ENCODE measurements at places on chromosomes 2 and 18.

DNA sequence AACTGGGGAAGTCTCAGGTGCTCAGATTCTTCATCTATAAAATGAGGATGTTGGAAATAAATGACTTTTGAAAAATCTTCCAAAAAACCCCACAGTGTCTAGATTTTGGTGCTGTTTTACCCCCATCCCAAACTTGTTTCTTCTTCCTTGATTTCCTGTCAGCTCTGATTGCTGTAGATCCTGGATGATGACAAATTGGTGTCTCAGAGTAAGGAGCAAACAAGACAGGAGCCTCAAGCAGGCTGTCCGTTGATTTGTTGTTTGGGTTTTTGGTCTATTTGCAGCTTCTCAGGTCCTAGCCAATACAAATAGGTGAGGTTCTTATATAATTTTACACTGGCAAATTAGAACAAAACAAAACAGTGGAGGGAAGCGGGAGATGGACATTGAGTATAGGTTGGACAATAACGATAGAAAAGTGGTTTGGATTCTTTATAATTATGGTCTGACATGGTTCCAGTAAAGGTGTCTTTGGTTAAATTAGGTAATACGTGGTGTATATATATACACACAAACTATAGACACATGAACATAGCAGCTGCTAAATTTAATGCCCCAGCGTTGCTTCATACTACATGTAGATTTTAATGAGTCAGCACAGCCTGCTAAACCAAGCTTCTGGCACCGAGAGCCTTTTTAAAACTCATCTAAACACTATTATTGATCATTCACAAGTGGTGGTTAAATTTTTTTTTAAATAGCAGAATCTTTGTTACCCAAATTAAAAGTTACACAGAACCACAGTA, 142.5 kb downstream of the FMNL2 start:
- no peak for DNase-seq

GRCh38 chr2:187206471-187206870, 241.6 kb downstream of the CALCRL start:
- no peak for DNase-seq

GRCh38 chr2:168441214-168441872, 14.7 kb upstream of the CERS6 start:
- DNase-seq = no peak

DNA sequence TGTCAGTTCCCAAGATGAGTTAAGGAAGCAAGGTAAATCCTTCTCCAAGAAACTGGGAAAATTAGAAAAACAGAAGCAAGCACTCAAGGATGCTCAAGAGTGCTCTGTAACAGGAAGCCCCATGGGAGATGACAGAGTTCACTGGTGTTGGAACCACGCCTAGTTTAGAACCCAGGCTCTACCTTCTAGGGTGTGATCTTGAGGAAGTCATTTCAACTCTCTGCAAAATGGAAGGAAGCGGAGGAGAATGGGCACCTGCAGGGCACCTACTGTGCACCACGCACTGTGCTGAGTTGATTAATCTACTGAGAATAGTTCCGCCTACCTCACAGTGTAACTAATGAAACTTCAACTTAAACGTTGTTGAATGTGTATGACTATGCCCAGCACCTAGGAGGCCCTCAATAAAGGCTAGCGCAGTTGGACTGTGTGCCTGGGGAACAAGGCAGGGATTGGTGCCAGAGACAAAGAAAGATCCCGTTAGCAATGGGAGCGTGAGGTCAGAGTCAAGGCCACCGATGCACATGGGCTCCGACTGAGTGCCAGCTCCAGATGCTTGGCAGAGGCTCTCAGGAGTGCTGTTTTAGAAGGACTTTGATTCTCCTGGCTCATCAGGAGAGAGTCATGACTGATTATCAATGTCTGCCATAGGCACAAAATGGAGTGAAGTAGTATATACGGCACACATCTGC, 93.7 kb downstream of the MAPK4 start:
- no peak for DNase-seq

DNA sequence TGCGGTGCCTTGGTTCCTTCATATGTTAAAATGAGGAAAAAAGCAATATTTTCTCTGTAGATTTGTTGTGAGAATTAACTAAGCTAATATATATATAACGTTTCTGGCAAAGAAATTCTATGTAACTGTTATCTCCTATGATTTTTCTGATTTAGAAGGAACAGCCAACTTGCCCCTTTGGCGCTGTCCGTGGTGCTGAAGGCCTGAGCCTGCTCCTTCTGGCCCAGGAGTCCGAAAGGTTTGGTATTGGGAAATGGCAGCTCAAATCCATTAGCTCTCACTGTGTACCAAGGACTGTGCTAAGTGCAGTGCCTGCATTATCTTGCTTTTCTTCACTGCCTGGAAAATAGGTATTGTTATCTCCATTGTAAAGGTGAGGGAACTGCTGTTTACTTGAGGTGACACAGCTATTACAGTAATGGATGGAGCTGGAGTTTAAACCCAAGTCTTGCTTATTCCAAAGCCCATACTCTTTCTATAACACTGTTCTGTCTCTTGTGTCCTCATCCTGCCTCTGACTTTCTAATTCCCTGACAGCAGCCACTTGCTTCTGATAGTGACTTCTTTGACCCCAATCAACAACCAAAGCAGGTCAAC, 52.2 kb downstream of the C1QL2 start:
- peak; percentile 5 for DNase-seq

GRCh38 chr2:183812091-183812490, 687.8 kb downstream of the NUP35 start:
- DNase-seq = no peak

DNA sequence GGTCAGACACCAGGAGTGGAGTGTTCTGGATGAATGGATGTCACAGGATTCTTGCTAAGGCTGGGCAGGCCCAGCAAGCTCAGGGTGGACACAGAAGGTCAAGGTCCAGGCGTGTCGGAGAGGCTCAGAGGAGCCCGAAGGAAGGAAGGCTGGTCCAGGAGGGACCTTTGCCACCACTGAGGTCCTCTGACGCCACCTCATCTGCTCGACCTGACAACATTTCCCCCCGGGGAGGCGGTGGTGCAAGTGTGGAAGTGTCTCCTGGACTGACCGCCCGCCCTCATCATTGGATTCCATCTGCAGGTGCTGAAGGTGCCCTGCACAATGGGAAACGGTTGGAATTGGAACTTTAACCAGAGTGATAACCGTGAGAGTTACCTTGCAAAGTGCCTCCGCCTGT, 124.6 kb downstream of the RTP5 start:
- no peak for DNase-seq

GRCh38 chr2:211673133-211673905, 865.3 kb downstream of the ERBB4 start:
- DNase-seq = no peak

- DNase-seq = no peak
Measured at GRCh38 chr2:210445116-210445707, 31.3 kb downstream of the LANCL1 start.

DNA sequence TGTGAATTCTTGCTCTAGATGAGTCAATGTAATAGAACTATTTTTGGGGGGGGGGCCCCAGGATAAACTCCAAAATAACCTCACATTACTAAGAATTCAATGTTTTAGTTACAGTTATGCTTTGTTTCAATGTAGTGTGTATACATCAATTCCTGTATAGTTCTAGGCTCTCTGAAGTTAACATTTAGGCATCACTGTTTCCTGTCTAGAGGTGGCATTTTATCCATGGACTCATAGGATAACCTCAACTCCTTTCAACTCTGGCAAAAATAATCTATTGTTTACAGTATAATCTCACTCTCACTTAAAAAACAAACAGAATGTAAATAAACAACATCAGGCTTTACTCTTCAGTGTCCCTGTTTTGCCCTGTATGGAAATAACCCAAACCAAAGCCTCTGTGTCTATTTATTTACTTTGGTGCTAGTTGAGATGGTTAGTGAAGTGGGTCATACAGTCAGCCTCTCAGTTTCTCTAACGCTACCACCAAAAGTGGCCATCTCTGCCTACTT, 79.3 kb upstream of the MMADHC start:
- no peak for DNase-seq

GRCh38 chr2:143550500-143550899, 421.3 kb downstream of the ARHGAP15 start:
- DNase-seq = no peak

DNA sequence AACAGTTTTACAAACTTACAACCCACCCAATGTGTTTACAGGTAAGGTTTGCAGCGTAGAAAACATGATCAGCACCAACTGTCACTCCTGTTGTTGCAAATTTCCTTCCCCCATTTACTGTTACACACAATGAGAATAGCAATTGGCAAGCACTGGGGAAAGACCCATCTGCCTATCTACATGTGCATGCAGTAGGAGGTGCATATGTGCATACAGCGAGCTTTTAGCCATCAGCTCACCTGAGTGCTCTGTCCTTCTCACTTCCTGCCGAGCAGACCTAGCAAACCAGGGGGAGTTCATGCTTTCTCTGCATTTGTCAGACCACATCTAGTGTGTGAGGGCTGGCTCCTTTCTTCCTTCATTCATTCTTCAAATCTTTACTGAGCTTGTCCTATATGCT, 49.9 kb upstream of the ARL4C start:
- no peak for DNase-seq

DNA sequence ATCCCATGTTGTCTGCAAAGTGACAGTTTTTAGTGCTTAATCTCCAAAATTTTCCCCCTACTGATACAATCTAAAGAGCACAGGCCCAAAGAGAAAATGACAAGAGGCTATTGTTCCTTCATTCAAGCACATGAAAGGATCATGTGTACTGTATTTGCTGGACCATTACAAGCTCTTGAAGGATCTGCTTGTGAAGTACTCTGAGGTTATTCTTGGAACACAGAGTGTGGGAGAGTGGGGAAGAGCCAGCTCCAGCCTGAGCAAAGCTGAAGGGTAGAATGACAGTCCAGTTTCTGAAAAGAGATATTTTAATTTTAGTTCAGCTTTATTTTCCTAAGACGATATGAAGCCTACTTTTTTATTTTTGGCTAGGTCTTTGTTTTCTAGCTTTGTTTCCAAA, 112.2 kb downstream of the GALNT3 start:
- no peak for DNase-seq

DNA sequence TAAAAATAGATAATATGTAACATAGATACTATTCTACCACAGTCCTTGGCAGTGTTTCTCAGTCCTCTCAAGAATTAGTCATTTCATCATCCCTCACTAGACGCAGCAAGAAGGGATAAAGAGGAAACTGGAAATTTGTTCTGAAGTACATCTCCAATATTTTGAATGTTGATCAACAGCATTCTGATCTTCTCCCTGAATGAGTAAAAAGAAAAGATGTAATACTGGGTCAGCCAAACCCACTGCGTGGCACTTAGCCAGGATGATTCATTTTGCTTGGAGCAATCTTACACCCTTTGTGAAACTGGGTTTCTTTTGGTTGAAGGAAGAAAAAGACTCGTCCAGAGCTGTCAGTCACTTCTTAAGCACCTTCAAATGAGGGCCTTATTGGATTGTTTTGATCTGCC, 54.1 kb downstream of the TAF1B start:
- DNase-seq = no peak

- DNase-seq = peak; percentile 42
Measured at GRCh38 chr2:39513641-39514094, 76.6 kb upstream of the MAP4K3 start.

GRCh38 chr2:21194858-21195271, 71.1 kb downstream of the TDRD15 start:
- no peak for DNase-seq

DNA sequence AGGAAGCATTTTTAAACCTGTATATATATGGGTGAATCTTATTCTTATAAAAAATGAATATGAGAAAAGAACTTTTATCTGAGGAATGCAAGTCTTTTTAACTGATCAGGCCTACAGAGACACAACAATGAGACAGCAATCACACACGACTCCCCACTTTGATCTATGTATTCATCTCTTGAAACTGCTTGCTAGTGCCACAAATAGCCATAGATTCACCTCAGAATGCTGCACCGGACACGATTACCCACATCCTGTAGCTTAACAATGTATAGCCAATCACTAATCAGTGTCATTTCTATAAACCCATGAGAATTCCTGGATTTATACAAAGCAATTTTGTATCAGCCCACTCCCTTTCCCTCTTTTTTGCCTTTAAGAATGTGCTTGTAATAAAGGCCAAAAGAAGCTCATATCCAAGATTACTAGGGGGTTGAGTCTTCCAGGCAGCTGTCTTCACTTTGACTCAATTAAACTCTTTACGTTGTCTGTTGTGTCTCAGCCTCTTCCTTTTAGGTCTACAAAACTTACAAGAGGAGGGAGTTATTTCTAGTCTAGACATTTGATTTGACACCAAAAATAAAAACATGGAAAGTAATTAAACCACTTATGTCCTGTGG, 94.9 kb downstream of the MBD2 start:
- no peak for DNase-seq

- DNase-seq = no peak
Measured at GRCh38 chr18:10041180-10041579, 127.4 kb downstream of the VAPA start.

- no peak for DNase-seq
Measured at GRCh38 chr18:62372156-62372555, 47.0 kb downstream of the TNFRSF11A start.

GRCh38 chr18:43161528-43161927, 46.0 kb upstream of the RIT2 start:
- DNase-seq = no peak

DNA sequence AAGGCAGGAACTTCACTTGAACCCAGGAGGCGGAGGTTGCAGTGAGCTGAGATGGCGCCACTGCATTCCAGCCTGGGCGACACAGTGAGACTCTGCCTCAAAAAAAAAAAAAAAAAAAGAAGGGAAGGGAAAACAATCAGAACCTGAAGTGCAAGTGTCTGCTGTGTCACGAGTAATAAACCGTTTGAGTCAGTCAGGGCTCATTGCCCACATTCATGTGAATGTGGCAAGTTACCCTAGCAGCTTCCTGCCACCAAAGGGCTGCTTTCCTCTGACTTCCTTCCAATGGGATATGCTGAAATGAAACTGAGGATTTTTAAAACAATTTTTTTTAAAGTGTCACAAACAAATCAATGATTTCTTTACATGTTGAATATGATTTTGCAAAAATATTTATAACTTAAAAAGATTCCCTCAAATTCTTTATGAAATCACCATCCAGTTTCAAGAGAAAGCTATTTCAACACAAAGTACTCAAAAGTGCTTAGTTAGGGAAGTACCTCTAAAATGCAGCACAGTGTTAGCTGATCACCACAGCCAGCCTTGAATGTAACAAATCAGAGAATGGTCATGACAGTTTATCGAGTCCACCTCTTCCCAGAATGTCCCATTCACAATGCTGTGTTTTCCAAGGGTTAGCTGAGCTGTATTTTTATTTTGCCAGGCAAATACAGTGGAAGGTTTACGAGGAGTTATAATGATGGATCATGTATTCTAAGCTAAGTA, 36.4 kb downstream of the WDSUB1 start:
- DNase-seq = peak; percentile 41

DNA sequence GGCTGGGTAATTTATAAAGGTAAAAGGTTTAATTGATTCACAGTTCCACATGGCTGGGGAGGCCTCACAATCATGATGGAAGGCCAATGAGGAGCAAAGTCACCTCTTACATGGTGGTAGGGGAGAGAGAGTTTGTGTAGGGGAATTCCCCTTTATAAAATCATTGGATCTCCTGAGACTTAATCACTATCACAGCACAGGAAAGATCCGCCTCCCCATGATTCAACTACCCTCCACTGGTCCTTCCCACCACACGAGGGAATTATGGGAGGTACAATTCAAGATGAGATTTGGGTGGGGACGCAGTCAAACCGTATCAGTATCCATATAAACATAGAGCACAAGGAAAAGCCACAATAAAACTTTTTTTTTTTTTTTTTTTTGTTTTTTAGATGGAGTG, 172.6 kb upstream of the PIEZO2 start:
- DNase-seq = no peak

All from CMK (cell line).